ENCODE measurements at places on chromosomes 13 and 19.

GRCh38 chr13:24180750-24181377, 20.3 kb downstream of the SPATA13 start:
- no peak for DNase-seq

DNA sequence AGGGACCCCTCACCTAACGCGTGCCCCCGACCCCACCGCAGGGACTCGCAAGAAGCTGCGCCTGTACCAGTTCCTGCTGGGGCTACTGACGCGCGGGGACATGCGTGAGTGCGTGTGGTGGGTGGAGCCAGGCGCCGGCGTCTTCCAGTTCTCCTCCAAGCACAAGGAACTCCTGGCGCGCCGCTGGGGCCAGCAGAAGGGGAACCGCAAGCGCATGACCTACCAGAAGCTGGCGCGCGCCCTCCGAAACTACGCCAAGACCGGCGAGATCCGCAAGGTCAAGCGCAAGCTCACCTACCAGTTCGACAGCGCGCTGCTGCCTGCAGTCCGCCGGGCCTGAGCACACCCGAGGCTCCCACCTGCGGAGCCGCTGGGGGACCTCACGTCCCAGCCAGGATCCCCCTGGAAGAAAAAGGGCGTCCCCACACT, 4.7 kb upstream of the MYBPC2 start:
- DNase-seq = peak; percentile 52

GRCh38 chr19:13302526-13303270, 152.5 kb downstream of the IER2 start:
- DNase-seq = no peak

DNA sequence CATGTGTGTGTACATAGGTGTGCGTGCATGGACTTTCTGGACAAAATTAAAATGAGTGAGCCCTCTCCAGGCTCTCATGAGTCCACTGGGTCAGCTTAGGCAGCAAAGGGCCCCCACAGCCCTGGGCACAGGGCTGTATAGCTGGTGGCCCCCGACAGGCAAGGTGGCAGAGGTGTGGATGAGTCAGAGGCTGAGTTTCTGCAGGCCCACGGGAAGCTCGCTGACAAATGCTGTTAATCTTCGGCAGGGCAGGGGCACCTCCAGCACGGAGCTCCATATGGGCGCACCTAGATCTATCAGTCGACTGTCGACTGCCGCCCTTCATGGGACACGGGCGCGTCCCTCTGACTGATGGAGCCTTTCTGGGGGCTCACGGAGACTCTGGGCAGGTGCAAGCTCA, 181.1 kb downstream of the URI1 start:
- DNase-seq = no peak

DNA sequence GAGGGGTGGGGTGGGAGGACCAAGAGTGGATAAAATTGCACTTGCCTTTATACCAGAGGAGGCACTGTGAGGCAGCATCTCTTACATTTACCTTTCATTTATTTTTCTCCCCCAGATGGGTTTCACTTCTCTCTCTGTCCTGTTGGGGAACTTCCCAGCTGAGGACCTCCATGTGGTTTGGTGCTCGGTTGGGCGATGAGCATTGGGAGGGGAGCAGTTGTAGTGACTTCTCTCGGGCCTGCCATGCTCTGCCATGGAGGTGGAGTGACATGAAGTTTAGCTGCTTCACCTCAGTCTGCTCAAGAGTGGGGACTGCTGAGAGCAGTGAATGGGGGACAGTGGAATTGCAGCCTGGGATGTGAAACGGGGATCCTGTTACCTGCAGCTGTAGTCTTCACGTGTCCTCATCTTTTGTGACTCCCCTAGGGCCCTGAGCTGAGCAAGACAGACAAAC, 23.1 kb upstream of the CXCL17 start:
- no peak for DNase-seq

- no peak for DNase-seq
Measured at GRCh38 chr13:91355099-91355825, 7.8 kb downstream of the MIR17HG start.

- peak; percentile 89 for DNase-seq
Measured at GRCh38 chr19:2050991-2051772, at the start of gene MKNK2. TSS of gene MKNK2 (minus strand) at chr19:2051244. CDS start at chr19:2050851, 393 bp downstream.

DNA sequence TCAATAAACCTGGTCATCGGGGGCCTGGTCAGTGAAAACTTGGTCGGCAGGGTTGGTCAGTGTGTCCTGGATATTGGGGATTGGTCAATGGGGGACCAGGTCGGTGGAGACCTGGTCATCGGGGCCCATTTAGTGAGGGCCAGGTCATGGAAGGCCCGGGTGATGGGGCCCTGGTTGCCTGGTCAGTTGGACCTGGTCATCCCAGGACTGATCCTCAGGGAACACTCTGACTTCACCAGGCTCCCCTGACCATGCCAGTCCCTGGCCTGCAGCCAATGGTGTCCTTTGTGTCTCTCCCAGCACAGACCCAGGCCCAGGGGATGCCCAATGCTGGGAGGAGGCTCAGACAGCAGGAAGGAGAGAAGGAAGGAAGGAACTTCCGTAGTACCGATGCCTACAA, 42.1 kb upstream of the TPM4 start:
- no peak for DNase-seq

- DNase-seq = no peak
Measured at GRCh38 chr13:41588899-41589298, 131.5 kb downstream of the RGCC start.

DNA sequence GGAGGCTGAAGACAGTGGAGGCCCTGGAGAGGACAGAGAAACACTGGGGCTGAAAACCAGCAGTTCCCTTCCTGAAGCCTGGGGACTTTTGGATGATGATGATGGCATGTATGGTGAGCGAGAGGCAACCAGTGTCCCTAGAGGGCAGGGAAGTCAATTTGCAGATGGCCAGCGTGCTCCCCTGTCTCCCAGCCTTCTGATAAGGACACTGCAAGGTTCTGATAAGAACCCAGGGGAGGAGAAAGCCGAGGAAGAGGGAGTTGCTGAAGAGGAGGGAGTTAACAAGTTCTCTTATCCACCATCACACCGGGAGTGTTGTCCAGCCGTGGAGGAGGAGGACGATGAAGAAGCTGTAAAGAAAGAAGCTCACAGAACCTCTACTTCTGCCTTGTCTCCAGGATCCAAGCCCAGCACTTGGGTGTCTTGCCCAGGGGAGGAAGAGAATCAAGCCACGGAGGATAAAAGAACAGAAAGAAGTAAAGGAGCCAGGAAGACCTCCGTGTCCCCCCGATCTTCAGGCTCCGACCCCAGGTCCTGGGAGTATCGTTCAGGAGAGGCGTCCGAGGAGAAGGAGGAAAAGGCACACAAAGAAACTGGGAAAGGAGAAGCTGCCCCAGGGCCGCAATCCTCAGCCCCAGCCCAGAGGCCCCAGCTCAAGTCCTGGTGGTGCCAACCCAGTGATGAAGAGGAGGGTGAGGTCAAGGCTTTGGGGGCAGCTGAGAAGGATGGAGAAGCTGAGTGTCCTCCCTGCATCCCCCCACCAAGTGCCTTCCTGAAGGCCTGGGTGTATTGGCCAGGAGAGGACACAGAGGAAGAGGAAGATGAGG, 1.5 kb downstream of the PPP1R15A start:
- no peak for DNase-seq

DNA sequence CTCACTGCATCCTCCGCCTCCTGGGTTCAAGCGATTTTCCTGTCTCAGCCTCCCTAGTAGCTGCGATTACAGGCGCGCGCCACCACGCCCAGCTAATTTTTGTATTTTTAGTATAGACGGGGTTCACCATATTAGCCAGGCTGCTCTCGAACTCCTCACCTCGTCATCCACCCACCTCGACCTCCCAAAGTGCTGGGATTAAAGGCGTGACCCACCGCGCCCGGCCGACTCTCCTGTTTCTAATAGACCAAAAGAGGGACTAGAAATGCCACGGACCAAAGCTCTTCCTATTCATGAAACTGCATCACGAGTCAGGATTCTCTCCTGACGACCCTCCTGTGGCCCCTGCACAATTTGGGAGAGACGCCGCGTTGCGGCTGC, 563 bp downstream of the ZNF43 start:
- no peak for DNase-seq

GRCh38 chr19:33390101-33390907, 16.8 kb downstream of the CEBPG start:
- DNase-seq = no peak

- DNase-seq = peak; percentile 29
Measured at GRCh38 chr19:11446652-11447301, 11.3 kb downstream of the PRKCSH start.

GRCh38 chr19:48340995-48341394, 15.6 kb downstream of the EMP3 start:
- no peak for DNase-seq

DNA sequence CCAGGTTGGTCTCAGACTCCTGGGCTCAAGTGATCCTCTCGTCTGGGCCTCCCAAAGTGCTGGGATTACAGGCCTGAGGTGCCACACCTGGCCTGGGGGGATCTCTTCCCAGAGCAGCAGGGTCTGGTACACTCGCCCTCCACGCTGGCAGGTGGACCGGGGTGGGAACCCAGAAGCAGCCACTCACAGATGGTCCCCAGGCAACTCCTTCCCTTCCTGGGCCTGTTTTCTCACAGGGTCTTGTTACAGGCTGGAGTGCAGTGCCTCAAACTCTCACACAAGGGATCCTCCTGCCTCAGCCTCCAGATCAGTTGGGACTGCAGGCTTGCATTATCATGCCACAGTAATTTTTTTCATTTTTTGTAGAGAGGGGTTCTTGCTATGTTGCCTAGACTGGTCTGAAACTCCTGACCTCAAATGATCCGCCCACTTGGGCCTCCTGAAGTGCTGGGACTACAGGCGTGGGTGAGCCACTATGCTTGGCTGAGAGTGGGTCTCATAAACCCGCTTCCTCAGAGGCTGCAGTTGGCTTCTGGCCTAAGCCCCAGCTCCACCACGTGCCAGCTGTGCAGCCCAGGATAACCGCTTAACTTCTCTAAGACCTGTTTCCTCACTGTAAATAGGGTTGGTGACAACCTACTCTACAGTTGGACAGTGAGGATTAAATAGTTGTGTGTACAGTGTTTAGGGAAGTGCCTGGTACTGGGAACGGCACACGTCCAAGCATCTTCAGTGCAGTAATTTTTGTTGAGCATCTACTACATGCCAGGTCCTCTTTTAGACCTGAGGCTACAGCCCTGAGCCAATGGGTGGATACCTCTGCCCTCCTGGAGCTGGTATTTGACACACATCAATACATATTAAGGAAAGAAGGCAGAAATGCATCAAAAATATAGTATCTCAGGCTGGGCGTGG, 871 bp upstream of the CCER2 start:
- DNase-seq = no peak

DNA sequence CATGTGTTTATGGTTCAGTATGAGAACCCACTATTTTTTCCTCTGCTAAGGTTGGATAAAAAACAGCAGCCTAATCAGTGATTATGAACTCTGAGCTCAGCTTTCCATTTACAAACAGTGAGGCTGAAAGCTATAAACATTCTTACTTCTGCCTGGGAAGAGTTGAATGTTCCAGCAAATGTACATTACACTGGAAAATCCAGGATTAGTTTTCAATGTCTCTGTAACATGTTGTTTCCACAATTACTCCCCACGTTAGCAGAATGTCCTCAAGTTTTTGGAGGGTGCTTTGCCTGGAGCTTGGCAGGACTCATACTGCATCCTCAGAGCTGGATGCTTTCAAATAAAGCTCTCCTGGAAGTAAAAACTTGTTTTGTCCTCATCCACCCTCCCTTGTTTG, 150.4 kb downstream of the POSTN start:
- DNase-seq = no peak

- DNase-seq = no peak
Measured at GRCh38 chr19:35303357-35303915, 11.5 kb downstream of the MAG start.

GRCh38 chr19:1001538-1002166, 1.4 kb downstream of the GRIN3B start:
- DNase-seq = peak; percentile 75
